SW 1271 (cell line): ENCODE measurements at places on chromosomes 11 and 22.
A peak's percentile ranks its signal among the peaks of the same experiment; 100 is the strongest.

DNA sequence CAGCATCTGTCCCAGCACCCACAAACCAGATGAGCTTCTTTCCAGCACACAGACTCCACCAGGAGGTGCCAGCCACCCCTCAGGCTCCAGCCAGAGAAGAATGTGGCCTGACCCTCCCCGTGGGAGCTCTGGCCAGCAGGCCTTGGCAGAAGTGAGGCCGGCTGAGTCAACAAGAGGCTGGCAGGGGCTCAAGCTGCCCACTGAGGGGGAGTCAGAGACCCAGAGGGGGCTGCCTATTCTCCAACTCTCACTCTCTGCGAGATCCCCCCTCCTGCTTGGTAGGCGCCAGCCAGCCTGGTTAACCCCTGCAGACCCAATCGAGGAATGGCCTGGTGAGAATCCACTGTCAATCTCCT lies 10.6 kb upstream of the CDC42EP1 start:
- no peak for DNase-seq

DNA sequence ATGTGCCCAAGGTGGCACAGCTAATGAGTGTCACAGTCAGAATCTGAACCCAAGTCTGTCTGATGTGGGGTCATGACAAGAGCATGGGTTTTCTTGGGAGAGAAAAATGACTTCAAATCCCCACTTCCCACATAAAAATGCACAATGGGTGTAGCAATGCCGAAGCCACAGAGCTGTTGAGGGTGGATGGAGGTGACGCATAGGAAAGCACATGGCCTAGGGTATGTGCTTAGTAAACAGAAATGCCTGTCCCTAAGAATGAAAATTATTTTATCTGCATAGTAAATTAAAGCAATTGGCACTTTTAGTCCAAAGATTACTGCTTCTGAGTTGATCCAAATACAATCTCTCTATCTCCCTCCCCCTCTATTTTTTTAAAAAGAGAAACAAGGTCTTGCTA lies 10.9 kb downstream of the MICAL3 start:
- DNase-seq = no peak

DNA sequence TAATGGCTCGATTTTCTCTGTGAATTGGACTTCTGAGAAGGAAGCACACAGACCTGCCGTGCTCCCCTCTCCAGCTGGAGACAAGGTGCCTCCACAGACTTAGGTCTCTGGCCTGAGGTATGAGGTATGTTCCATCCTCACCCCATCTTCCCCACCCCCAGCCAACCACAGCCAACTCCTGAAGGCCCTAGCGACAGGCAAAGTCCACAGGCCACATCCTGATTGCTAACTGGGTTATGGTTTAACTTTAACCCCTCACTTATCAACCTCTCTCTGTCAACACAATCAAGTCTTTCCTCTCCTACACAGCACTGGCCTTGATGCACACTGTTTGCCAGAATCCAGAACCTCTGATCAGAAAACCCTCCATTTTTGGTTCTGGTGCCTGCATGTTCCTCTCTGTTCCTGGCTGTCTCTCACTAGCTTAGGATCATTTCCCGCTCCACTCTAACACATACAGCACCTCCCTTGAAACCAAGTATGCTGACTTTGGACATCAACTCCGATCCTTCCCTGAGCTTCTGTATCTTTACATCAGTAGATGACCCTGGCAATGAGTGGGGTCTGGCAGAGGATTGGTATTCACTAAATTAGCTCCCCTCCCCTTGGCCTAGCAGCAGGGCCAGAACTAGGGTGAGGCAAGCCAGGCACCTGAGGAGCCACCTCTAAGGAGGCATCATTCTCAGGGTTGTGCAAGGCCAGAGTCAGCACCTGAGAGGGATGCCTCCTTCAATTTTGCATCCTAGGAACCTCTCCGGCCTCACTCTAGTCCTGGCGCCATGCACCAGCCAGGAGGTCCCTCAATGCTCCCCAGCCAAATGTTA lies 22.0 kb downstream of the JAML start:
- no peak for DNase-seq

DNA sequence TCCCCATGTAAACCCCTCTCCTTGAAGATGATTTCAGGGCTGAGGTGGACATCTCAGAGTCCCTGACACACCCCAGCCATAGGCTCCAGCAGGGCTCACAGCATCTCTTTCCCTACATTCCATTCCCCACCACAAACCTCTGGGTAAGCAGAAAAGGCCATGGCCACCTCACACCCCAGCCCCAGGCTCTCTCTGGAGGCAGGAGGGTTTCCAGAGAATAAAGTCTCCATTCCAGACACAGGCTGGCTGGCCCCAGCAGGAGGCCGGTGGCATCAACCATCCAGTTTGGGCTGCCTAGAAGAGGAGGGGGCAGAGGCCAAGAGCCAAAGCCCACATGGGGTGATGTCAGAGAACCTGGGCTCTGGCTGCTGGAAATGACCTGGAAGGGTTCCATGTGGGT lies 61.4 kb downstream of the TP53I11 start:
- no peak for DNase-seq

- DNase-seq = no peak
Measured at GRCh38 chr22:40033586-40034380, 39.0 kb downstream of the FAM83F start.

- no peak for DNase-seq
Measured at GRCh38 chr22:39818094-39818493, 75.5 kb downstream of the ENTHD1 start.

- DNase-seq = no peak
Measured at GRCh38 chr22:28017859-28018258, 98.8 kb upstream of the PITPNB start.

GRCh38 chr22:39325392-39325932 lies 6.0 kb upstream of the RPL3 start:
- DNase-seq = no peak

DNA sequence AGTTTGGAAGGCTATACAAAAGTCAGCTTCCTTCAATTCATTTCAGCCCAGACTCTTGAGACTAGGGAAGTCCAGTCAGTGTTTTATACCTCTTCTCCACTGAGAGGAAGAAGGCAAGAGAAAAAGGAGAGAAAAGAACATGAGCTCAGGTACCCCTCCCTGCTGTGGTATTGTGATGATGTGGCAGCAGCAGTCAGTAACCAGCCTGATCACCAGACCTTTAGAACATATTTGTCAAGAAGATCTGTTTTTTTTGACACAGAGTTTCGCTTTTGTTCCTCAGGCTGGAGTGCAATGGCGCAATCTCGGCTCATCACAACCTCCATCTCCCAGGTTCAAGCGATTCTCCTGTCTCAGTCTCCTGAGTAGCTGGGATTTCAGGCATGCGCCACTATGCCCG lies 21.2 kb upstream of the RPS13 start:
- no peak for DNase-seq

DNA sequence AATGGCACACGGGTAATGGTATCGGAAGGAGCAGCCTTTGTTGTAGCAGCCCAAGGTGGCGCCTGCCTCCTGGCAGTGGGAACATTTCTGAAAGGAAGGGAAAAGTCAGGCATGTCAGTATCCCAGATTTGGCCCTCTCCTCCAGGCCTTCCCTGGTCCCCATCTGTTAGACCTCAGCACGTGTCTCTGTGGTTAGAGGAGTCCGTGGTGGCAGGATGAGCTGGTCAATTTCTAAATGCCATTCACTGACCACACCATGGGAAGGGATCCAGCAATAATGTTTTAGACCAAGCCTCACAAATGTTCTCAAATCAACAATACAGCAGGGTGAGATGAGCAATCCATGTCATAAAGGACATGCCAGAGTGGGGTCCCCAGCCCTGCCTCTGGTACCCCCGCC lies 49.0 kb upstream of the CYP2D6 start:
- DNase-seq = no peak

DNA sequence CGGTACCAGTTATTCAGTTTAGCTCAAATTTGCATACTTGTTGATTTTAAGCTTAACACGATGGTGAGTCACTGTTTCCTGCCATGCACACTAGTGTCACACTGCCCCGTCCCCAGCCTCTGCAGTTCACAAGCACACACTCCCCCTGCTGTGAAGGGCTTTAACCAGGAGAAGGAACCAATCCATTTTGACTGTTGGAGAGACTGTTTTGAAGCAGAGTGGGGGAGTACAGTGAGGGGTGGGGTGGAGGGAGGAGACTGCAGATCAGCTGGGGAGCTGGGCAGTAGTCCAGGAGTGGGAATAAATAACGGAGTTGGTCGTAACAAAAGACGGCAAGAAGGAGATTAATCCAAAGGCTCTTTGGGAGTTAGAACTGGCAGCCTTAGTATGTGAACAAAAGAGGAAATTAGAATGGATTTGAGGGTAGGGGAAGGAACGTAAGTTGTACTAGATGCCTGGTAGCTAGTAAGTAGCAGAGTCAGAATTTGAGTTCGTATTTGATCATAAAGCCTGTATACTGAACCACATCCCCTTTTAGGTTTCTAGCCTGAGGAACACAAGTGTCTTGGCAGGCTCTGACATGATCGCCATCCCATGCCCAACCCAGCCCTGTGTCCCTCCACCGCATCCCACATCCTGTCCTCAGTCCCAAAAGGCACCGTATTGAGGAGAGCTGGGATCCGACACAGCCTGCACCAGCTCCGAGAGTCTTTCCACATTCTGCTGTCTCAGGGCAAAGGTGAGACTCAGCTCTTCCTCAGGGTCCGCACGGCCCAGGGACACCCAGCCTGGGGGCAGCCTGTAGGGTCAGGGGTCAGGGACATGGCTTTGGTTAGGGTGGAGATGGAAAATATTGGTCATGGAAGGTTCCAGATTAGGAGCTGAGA lies 862 bp downstream of the TPP1 start:
- no peak for DNase-seq

- DNase-seq = no peak
Measured at GRCh38 chr11:90364527-90364926, 141.7 kb upstream of the CHORDC1 start.

- peak; percentile 72 for DNase-seq
Measured at GRCh38 chr11:102810950-102811660, 13.1 kb upstream of the MMP1 start.

DNA sequence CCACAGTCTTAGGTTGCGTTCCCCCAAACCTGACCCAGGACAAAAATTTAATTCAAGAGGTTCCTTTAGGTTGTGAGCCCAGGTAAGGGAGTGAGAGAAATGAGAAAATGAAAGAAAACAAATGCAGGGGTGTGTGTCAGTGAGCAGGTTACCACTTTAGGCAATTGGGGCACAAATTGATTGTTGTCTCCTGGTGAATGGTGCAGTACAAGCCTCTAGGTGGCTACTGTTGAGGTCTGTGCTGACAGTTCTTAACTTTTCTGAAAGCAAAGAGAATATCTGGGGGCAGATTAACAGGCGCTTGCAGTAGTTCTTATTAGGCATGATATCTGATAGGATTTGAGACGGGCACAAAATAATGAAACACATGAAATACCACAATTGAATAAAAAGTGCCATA lies 894.6 kb downstream of the FAM181B start:
- no peak for DNase-seq

GRCh38 chr11:134372536-134372935 lies 39.5 kb downstream of the B3GAT1 start:
- no peak for DNase-seq

DNA sequence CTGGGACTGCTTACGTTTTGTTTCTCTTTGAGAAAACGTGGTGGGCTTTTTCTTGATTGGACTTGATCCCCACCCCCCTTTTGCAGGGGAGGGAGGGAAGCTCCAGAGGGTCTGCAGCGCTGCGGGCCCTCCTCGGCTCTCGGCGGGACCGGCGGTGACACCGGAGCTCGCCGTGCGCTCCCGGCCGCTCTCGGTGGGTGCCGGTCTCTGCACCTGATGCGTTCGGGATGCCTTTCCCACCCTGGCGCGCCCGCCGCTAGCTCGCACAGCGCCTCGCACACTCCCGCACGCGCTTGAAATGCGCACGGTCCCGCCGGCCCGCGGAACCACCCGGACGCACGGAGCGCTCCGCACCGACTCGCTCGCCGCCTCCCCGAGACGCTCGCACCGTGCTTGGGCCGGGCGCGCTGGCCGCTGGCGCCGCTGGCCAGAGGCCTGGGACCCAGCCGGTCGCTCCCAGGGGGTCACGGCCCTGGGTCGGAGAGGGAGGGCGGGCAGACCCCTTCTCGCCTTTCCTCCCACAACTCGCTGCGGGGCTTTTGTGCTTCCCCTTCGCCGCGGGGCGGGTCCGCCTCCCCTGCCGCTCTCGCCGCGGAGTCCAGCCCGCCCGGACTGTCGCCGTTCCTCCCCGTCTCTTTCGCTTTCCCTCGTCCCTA lies 1.0 kb downstream of the ZBTB16 start:
- DNase-seq = no peak

DNA sequence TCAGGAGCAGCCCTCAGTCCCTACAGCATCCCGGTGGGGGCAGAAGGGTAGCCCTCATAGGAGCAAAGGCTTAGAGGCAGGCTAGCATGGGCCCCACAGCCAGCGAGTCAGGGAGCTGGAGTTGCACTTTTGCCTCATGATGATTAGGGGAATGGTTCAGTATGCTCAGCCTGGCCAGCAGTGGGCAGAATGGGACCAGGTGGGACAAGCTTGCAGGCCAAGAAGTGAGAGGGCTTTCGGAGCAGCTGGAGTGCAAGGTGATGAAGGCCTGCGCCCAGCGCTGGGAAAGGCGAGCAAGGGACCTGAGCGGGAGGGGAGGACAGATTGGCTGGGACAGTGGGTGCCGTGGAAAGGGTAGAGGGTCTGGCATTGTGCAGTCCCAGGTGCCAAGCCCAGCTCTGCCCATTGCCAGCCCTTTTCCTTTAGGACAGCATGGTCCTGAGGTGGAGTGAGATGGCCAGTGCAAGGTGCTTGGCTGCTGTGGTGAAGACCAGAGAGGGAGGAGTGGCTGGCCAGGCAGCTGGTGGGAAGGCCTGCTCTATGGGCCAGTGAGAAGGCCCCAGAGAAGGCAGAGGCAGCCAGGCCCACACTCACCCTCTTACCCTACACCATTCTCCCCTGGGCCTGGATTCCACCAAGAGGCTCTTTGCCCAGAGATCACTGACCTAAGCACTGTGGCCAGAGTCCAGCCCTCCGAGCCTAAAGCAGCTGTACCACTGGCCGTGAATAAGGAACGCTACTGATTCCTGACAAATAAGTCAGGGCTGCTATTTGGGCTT lies 47.9 kb upstream of the SUSD2 start:
- DNase-seq = no peak

GRCh38 chr22:39215426-39216142 lies 29.2 kb downstream of the PDGFB start:
- DNase-seq = no peak

DNA sequence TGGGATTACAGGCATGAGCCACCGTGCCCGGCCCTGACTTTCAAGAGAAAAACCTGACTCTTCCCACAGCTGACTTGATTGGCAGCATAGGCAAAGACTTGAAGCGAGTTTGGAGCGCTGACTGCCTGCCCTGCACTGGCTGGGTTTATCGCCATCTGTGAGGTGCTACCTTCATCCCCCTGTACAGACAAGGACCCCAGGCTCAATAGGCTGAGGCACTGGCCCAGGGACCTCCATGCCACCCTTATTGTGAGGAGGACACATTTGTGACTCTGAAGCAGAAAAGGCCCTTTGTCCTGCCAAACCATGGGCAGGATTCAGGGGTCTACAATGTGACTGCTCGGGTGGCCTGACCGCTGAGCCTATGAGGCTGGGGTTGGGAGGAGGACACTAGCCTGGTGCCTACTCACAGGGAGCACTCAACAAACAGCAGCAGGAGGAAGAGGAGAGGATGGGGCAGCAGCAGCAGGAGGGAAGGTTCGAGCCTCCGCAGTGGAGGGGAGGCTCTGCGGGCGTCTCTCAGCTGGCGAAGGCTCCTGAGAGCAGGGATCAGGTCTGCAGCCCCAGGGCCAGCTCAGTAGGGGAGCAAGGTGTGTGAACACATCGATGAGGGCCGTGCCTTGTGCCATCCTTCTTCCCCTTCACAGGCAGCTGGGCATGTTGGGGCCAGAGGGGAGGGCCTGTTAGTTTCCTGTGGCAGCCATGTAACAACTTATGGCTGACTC lies 72.9 kb upstream of the WNT7B start:
- DNase-seq = no peak
